Fibroblast of upper back skin (primary cell): ENCODE measurements at places on chromosomes 12 and 14.
A peak's percentile ranks its signal among the peaks of the same experiment; 100 is the strongest.

DNA sequence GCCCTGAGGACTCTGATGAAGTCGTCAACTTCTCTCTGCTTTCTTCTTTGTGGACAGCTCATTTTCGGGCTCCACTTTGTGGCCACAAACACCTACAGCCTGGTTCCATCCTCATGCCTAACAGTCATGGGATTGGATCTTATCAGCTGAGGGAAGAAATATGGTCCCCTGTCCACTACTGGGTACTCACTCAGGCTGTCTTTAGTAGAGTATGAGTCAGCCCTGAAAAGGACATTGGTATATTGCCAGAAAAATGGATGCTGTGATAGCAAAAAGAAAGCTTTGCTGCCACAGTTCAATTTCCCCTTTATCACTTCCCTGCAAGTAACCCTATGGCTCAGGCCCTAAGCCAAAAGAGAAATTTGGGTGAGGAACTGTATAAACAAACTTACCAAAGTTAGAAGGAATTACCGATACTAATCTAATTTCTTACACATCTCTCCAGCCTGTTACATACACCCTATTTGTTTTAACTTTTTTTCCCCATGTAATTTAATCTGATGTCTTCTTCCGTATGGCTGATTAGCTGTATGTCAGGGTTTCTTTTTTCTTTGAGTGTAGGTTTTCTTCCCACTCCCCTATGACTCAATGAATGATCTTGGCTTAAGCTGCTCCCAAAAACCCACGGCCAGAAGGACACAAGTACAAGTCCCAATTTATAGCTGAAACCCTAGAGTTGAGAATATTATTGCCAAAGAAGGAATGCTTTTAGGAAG is 29.1 kb downstream of the MTHFD1 start:
- peak; percentile 5 for DNase-seq

- DNase-seq: no peak
Measured at GRCh38 chr12:72207079-72207478, 65.1 kb upstream of the TRHDE start.

DNA sequence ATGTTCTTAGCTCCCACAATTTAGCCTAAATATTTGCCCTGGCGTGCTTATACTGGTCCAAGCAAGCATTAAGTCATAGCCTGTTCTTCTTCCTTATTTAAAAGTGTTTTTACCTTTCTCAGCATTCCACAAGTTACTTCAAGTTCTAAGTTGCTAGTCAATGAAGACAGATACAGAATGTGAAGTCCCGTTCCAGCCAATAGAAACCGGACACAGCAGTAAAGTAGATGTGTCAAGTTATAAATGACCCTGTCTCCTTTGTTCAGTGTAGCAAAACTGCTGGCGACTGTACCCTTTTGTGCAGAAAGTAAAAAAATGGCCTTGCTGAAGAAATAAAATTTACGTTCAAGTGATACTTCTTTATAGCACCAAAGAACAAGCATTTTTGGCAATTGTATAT is 3.9 kb downstream of the SNAPC1 start:
- DNase-seq: no peak

DNA sequence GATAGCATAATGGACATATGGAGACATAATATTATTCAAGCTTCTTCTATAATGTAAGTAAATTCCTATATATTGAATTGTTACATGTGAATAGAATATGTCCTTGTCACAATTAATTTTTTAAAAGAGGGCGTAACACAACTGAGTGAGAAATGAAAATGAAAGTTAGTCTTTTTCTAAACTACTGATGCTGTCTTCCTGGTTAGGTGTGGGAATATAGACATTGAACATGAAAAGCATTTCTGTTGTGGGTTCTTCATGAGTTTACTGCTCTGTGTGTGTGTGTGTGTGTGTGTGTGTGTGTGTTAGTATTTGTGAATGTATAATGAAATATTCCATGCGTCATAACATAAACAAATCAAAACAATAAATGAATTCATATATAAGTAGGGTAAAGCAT is 40.5 kb upstream of the RTL1 start:
- DNase-seq: no peak

DNA sequence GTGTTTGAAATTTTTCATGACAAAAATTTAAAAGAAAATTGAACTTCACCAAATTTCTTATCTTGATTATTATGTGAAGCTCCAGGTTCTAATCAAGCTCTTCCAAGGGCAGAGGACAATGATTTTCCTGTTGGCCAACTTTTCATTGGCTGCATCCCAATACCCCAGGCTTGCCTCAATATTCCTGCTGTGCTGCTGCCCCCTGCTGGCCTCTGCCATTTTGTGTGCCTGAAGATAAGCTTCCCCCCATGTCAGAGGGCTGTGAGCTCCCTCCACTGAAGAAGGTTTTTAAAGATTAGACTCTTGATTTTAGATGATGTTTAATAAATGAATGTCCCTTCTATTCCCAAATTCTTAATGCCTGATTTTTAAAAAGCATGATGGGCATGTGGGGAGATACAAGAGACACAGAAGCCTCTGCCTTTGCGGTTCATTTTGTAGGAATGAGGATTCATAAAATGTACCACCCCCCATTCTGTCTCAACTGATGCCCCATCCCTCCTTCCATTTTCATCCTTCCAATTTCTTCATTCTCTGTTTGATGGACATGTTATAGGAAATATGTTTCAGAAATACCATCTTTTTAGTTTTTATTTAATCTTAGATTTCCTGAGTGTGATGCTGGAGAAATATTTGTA is 76.7 kb upstream of the RGS6 start:
- peak; percentile 70 for DNase-seq

DNA sequence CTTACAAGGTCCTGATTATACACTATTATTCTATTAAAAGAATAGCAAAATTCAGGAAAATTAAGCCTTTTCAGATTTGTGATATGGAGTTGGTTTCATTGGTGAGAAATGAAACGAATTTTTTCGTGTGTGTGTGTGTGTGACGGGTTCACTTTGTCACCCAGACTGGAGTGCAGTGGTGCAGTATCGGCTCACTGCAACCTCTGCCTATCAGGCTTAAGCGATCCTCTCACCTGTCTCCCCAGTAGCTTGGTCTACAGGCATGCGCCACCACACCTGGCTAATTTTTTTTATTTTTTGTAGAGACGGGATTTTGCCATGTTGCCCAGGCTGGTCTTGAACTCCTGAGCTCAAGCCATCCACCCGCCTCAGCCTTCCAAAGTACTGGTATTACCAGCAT is 9.7 kb downstream of the PCBP2 start:
- no peak for DNase-seq

DNA sequence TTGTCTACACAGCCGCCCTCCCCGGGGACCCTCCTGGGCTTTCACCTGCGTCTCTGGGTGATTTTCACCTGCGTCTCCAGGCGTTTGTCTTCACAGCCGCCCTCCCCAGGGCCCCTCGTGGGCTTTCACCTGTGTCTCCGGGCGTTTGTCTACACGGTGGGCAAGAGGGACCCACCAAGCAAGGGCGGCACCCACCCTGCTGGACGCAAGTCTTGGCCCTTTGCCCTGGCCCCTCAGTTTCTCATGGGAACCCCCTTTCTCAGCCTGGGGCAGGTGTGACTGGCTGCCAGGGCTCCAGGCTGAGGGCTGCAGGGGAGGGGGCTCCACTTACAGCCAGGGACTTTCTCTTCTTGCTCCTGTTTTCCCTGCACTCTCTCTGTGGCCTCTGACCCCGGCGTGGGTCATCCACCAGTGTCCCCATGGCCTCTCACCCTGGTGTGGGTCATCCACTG is 68.6 kb upstream of the GALNT9 start:
- no peak for DNase-seq

GRCh38 chr14:104195361-104195760 is 57.0 kb downstream of the KIF26A start:
- DNase-seq: no peak

GRCh38 chr14:75542588-75543091 is 20.4 kb downstream of the BATF start:
- no peak for DNase-seq

DNA sequence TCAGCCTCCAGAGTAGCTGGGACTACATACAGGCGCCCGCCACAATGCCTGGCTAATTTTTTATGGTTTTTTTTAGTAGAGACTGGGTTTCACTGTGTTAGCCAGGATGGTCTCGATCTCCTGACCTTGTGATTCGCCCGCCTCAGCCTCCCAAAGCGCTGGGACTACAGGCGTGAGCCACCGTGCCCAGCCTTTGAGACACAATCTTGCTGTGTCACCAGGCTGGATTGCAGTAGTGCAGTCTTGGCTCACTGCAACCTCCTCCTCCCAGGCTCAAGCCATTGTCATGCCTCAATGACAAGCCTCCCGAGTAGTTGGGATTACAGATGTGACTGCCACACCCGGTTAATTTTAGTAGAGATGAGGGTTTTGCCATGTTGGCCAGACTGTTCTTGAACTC is 21.3 kb upstream of the STRN3 start:
- no peak for DNase-seq

DNA sequence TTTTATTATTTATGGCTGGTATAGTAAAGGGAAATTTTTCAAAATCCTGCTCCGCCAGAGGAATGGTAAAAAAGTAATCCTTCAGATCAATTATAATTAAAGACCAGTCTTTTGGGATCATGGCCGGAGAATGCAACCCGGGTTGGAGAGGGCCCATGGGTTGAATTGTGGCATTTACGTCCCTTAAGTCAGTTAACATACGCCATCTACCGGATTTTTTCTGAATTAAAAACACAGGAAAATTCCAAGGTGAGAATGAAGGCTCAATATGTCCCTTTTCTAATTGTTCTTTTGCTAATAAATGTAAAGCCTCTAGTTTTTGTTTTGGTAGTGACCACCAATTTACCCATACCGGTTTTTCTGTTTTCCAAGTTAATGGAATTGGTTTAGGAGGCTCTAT is 602.8 kb downstream of the ALG10 start:
- no peak for DNase-seq

DNA sequence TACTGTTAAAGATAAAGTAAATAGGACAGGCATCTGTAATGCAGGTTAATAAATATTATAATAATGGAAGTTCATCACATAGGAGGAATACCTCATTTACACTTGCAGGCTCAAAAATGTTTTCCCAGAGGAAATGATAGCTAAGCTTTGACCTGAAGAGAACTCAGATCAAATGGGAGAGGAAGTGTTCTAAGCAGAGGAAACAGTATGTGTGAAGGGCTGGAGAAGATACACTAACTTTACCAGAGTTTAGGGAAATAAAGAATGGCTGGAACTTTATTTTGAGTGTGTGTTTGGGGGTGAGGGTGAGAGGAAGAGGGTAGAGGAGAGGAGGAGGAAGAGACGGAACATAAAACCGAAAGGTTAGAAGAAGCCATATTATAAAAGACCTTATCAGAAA is 34.0 kb upstream of the AP4S1 start:
- no peak for DNase-seq

GRCh38 chr14:104218361-104219180 is 80.2 kb downstream of the KIF26A start:
- DNase-seq: no peak

DNA sequence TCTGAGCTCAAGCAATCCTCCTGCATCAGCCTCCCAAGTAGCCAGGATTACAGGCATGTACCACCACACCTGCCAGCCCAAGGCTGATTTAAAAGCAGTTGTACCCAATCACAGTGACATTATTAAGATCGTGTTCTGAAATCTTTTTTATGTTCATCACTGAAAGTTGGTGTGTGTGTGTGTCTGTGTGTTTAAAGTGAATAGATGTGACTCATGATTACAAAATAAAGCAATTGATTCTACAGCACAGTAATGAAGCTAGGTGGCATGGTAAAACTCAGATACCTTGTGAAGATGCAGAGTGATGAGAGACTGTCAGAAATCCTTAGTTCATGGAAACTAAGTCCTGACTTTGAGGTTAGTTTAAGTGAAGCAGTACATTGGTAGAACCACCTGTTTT is 74.2 kb upstream of the ATP2B1 start:
- no peak for DNase-seq

- DNase-seq: peak; percentile 16
Measured at GRCh38 chr12:58285551-58285950, 344.2 kb downstream of the ATP23 start.

- DNase-seq: no peak
Measured at GRCh38 chr14:35286003-35286600, 6.1 kb upstream of the PSMA6 start.

GRCh38 chr14:50249136-50249775 is 17.9 kb upstream of the SOS2 start:
- DNase-seq: no peak

- no peak for DNase-seq
Measured at GRCh38 chr14:100170880-100171279, 11.4 kb upstream of the DEGS2 start.

- peak; percentile 94 for DNase-seq
Measured at GRCh38 chr12:67426067-67426466, 156.9 kb downstream of the CAND1 start.

GRCh38 chr12:56321027-56321426 is 5.2 kb upstream of the CNPY2 start:
- no peak for DNase-seq

GRCh38 chr14:51996148-51996746 is 6.9 kb downstream of the RTRAF start:
- peak; percentile 50 for DNase-seq

DNA sequence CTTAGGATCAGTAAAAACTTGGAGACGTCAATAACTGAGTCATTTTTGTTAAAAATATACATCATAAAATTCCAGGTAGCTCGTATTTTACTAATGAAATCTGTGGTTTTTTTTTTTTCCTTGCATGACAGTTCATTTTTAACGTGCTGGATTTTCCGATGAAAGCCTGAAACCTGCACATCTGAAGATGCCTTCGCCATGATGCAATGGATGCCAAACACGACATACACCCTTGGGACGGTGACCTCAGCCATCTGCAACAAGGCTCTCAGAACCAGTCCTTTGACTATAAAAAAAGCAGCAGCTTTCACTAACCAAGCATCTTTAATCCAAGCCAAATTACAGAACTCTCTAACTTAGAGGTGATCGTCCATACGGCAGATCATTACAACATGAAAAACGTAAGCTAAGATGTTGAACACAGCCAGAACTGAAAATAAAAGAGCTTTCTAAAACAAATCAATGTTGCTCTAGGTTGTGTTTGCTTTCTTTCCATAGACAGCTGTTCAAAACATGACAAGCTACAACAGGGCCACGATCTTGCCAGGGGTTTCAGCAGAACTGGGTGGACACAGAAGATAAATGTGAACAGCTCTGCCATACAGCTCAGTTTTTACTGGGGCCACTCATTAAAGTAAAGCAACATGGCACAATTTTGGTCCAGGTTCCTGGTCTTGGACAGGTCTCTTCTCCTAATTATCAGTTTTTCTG is 7.8 kb downstream of the NIN start:
- DNase-seq: peak; percentile 35

DNA sequence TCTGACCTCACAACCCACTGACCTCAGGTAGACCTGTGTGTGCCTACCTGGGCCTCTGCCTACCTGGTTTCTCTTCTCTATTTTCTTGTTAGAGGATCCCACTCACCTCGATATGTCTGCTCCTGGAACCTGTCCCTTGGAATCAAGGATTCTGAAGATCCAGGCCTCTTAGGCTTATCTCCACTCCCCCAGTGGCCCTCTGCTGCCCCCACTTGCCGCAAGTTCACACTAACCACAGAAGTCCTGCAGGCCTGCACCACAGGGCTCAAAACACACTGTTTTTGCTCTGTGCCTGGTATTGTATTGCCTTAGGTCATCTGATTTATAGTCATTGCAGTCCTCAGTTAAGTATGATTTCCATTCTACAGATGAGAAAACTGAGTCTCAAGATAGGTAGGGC is 15.3 kb upstream of the NRXN3 start:
- DNase-seq: no peak
